ENCODE measurements at places on chromosomes 5 and 9. TPM values are rescaled to one million over a fixed set of nuclear protein-coding genes. Genes with fewer than 3 reads are reported as not detected.

ESM1 gene
- total RNA-seq = 406 TPM

MORN5 gene
- not detected for total RNA-seq

OTP gene
- total RNA-seq = not detected

HINT2 gene
- total RNA-seq = 39.0 TPM
